M059J (cell line): ENCODE measurements at places on chromosomes 4 and X. TPM values are rescaled to one million over a fixed set of nuclear protein-coding genes. Genes with fewer than 3 reads are reported as not detected.
A peak's percentile ranks its signal among the peaks of the same experiment; 100 is the strongest.

- peak; percentile 30 for DNase-seq
These were observed at the start of gene NAP1L2 for GRCh38 chrX:73214426-73215094. Gene NAP1L2 (minus strand): TSS chrX:73214851. CDS start chrX:73214492, 359 bp downstream.

STBD1 gene
- total RNA-seq: 4.0 and 6.2 TPM in 2 replicates

DNA sequence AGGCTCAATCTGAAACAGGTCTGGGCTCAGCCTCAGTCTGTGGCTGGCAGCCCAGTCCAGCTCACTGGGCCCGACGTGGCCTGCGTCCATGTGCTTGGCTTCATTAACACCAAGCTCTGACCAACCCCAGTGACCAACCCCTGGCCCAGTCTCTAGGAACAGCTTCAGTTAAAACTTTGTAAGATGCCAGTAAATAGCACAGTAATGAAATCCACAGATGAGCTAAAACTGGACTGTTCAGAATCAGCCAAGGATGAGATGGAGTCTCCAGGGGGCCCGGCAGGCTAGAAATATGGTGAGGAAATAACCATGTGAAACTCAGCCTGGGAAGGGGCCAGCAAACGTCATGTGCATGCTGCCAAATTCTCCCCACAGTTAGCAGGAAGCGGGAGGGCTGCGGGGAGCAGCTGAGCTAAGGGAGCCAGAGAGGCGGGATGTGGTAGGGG lies 37.1 kb upstream of the XPNPEP2 start:
- DNase-seq: peak; percentile 21

DNA sequence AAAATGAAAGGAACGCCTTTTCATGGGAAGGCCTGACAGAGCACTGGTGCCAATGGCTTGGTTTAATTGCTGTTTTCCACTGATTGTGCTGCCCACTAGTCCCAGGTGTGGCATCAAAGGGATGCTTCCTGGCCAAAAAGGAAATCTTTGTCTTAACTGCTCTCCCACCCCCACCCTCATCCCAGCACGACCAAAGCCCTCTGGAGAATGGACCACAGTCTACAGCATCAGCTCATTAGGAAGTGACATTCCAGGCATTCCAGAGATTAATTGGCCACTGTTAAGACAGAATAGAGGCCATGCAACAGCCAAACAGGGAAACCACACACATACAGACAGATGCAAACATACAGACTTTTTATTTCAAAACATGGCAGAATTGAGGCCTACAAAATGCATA lies 143.2 kb downstream of the LHFPL1 start:
- DNase-seq: peak; percentile 29

DNA sequence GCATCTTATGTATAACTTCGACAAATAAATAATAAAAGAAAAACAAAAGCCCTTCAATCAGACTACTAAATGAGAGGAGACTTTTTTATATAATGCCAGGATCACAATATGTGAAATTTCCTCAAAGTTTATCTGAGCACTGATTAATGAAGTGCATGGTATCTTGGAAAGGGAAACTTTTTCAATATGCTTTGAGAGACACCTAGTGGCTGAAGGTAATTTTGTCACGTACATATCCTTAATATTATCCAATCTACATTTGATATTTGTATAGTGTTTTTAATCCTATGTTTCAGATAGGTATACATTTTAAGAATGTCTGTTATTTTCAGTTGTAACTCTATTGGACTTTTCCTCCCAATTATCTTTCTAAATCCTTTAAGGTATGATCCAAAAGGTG lies 146.8 kb downstream of the KLHL4 start:
- peak; percentile 12 for DNase-seq

CENPVL1 gene
- total RNA-seq: not detected in 2 replicates

DNA sequence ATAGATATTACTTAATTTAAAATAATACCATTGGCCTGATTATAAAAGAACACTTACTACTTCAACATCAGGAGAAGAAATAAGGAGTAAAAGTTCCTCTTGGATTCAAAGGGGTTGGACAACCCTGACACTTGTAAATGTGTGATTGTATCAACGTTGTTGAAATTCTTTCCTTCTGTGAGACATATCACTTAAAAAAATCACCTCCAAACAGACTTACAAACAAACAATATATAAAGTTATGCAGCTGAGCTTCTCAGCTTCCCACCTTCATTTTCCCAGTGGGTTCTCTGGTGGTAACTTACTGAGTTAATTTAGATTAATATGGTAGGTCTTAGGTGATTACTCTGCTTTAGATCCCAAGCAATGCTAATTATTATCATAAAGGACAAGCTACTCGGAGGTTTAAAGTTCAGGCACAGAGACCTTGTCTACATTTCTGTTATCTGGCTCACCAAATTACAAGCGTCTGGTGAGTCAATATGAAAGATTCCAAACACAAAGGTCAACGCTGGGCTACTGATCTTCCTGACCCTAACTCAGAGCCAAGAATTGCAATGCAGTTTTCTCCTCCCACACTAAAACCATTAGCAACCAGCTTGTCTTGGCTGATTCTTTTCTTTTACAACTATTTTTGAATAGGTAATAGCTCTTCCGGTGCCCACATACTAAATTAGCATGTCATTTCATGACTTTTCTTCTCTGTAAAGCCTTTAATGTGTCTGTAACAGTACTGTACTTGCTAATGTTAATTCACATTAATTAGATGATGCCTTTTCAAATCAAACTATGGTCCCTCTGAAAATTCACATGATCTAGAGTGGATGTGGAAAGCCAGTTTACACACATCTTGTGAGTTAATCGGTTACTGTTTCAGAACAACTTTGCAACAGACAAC lies 157.6 kb downstream of the RASL11B start:
- peak; percentile 74 for DNase-seq

- DNase-seq: no peak
These were observed 40.2 kb upstream of the CRMP1 start for GRCh38 chr4:5933116-5933515.

DNA sequence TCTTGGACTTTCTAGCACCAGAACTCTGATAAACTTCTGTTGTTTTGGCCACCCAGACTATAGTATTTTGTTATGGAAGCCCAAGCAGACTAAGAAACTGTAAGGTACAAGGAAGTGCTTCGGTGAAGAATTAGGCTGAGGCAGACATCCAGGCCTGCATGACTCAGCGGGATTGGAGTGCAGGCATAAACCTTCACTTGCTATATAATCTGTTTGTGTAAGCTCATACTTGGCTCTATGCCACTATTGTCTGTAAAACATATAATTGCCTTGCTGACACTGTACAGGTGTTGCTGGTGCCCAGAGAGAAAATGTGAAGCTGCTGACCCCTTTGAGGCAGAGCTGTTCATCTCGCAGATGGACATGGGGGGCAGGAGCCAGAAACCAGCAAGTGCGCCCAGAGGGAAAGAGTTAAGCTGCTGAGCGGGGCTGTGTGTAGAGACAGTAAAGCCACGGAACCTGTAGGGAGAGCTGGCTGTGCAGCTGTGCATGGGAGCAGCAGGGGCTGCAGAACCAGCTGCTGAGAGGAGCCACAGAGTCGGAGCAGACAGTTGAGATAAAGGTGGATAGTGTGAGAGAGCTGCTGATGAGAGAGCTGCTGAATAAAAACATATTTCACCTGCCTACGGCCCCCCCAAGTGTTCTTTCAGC lies 96.2 kb downstream of the RBM46 start:
- DNase-seq: peak; percentile 3

GRCh38 chr4:28774344-28774743 lies 1913.7 kb downstream of the STIM2 start:
- no peak for DNase-seq

- DNase-seq: peak; percentile 68
These were observed 144.8 kb downstream of the FRYL start for GRCh38 chr4:48635310-48635709.

- DNase-seq: peak; percentile 41
These were observed 90.5 kb upstream of the RAPGEF2 start for GRCh38 chr4:159012381-159012780.

GRCh38 chr4:120843849-120844527 lies 78.5 kb downstream of the PRDM5 start:
- no peak for DNase-seq

KIF4A gene
- total RNA-seq: 42.8 and 89.1 TPM in 2 replicates

DNA sequence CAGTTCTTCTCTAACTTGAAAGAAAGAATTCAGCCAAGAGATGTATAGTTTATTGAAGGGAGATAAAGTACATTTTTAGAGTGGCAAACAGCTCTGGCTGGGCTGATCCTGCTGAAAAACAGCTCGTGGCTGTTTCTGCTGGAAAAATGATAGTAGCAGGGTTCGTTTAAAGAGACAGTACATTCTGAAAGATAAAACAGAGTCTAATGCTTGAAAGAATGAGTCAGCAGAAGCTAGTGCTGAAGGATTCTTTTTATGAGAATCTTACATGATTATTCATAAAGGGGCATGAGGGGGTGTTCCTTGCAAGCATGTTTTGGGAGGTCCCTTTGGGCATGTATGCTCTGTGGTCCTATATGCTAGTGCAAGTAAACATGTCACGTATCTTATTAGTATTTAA lies 790.0 kb downstream of the PCDH18 start:
- peak; percentile 1 for DNase-seq

IL21 gene
- not detected in 2 replicates for total RNA-seq

CXCL1 gene
- total RNA-seq: 5.7 and 5.8 TPM in 2 replicates

MAP7D2 gene
- total RNA-seq: 0.74 and 1.4 TPM in 2 replicates

GRCh38 chr4:101651778-101652177 lies 138.8 kb upstream of the BANK1 start:
- DNase-seq: no peak

DNA sequence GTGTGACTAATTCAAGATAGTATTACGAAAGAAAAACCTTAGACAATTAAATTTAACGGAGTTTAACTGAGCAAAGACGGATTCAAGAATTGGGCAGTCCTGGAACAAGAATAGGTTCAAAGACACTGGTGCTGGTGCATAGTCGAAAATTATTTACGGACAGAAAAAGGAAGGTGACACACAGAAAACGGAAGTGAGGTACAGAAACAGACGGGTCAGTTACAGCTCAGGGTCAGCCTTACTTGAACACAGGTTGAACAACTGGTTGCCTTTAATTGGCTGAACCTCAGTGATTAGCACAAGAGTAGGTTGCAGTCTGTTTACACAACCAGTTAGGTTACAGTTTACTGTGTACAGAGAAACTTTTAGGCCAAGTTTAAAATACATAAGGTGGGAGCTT lies 31.5 kb downstream of the KLHL8 start:
- no peak for DNase-seq

DNA sequence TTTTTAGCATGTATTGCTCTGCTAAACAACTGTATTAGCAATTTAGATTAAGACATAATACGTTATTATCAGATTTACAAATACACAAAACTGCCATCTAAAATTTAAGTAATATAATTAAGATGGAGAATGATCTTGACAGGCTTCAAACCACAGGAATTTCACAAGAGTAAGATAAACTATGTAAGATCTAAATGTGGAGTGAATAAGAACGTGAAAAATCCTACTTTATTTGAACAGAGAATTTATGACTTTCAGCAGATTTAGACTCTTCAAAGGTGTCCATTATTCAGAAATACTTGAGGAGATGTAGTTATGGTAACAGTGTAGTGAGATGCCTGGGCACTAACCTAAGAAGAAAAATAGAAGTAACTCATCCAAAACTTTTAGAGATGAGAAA lies 73.2 kb downstream of the SLC4A4 start:
- DNase-seq: peak; percentile 21

GRCh38 chr4:3524920-3525319 lies 7.3 kb downstream of the LRPAP1 start:
- DNase-seq: no peak

GJB1 gene
- not detected in 2 replicates for total RNA-seq

DNA sequence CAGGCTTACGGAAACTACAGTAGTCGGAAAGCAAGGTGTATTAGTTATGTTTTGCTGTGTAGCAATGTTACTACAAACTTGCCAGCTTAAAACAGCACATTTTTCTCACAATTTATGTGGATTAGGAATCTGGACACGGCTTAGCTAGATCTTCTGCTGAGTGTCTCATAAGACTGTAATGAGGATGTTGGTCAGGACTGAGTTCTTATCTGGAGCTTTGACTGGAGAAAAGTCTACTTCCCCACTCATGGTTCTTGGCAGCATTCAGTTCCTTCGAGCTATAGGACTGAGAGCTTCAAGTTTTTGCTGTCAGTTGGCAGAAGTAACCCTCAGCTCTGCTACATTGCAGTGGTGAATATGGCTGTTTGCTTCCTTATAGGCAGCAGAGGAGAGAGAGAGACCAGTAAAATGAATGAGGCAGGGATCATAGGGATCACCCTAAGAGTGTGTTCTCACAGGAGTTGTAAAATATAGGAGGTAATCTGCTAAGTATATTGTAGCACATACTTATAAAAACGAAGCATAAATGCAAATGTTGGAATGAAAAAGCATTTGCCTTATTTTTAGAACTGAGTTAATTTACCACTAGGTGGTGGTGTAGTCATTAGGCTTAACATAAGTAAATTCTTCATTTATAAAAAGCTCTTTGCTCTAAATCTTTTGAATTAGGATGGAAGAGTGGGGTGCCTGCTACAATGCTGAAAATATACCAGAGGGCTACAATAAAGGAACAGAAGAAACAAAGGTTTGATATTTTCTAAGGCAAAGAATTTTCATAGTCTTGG lies 38.6 kb downstream of the ALG13 start:
- DNase-seq: peak; percentile 5

STOX2 gene
- total RNA-seq: under 0.01 and 0.20 TPM in 2 replicates

- DNase-seq: no peak
These were observed 20.4 kb upstream of the FHL1 start for GRCh38 chrX:136126872-136127406.

- DNase-seq: no peak
These were observed 92.2 kb downstream of the NHSL2 start for GRCh38 chrX:72002875-72003274.

DNA sequence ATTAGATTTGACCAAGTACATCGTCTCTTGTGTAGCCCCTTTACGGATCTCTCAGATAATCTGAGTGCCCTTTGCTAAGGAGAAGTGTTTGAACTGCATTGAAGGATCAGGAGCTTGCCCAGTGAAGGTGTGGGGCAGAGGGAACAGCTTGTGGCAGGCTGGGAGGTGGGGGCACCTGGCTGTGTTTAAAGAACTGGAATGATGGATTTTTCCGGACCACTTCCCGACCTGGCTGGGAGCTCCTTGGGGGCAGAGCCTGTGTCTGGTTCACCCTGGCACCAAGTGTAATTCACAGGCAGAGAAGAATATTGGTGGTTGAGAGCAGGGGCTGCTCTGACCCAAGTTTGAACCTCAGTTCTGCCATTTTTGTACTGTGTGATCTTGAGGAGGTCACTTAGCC lies 18.5 kb downstream of the TBC1D14 start:
- no peak for DNase-seq

GRCh38 chr4:101315786-101316185 lies 31.5 kb downstream of the PPP3CA start:
- DNase-seq: no peak

- no peak for DNase-seq
These were observed 201.1 kb downstream of the AFAP1 start for GRCh38 chr4:7738458-7739076.

DNA sequence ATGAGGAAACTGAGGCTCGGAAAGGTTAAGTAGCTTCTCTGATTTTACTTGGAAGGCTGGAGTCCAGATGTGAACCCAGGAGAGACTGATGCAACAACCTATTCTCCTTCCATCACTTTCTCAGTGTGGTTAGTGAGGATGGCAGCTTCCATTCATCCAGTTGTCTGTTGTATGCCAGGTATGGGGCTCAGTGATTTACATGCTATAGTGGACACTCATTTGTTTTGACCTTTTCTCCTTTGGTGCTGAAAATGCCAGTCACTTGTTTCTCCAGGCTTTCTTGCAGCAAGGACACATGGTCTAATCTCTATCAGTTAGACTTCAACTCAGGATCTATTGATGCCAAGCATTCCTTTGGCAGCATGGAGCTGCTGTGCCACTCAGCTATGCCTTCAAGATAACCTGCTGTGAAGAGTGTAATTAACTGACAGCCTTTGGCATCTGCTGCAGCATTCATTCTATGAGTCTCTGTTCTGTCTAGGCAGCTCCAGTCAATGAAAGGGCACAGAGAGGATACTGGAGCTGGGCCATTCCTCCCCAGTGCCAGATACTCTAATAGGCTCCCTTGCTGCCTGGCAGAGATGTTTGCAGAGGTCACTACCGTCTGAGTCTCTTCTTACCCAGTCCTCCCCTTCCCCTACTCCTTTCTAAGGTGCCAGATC lies 11.0 kb upstream of the CWH43 start:
- no peak for DNase-seq
